ENCODE measurements at places on chromosomes 7 and 10. TPM values are rescaled to one million over a fixed set of nuclear protein-coding genes. Genes with fewer than 3 reads are reported as not detected.

SLC25A40 gene
- total RNA-seq = 5.4 TPM

LIPK gene
- total RNA-seq = not detected

MYOZ1 gene
- 0.05 TPM for total RNA-seq

INPP5A gene
- total RNA-seq = 13.5 TPM

SLC12A9 gene
- 10.0 TPM for total RNA-seq

PITRM1 gene
- 82.2 TPM for total RNA-seq

SLC26A4 gene
- total RNA-seq = 0.02 TPM

AGMO gene
- 0.92 TPM for total RNA-seq

SPDYE1 gene
- total RNA-seq = not detected

AASS gene
- total RNA-seq = 0.12 TPM

NUDT13 gene
- total RNA-seq = 3.0 TPM

PSMA2 gene
- 152 TPM for total RNA-seq

DNAJC1 gene
- total RNA-seq = 26.6 TPM

VPS37D gene
- 3.1 TPM for total RNA-seq

TLX1 gene
- not detected for total RNA-seq

PARP12 gene
- 18.2 TPM for total RNA-seq
